T-cell (primary cell): ENCODE measurements at places on chromosomes 2 and 18.

- no peak overlapping the region for H3K27ac ChIP-seq
- H3K27me3 ChIP-seq, result peaks cover 11% of the 10 kb centered on the region
- no peak for DNase-seq
- no peaks in the 10 kb centered on the region for H3K4me1 ChIP-seq
Observed at GRCh38 chr2:109300582-109300981, 171.6 kb downstream of the SH3RF3 start.

- H3K27me3 ChIP-seq, result no peaks in the 10 kb centered on the region
- no peak overlapping the region for H3K4me3 ChIP-seq
- no peak for DNase-seq
Observed at GRCh38 chr2:222810044-222810443, 50.8 kb upstream of the ACSL3 start.

- H3K27me3 ChIP-seq, result no peaks in the 10 kb centered on the region
- H3K27ac ChIP-seq, result no peak overlapping the region
- no peaks in the 10 kb centered on the region for H3K36me3 ChIP-seq
- no peak overlapping the region for H3K4me3 ChIP-seq
- no peak for DNase-seq
- H3K4me1 ChIP-seq, result no peaks in the 10 kb centered on the region
Observed at GRCh38 chr18:54607213-54608027, 16.4 kb downstream of the DYNAP start.

GRCh38 chr2:182593394-182593975 lies 122.6 kb upstream of the DNAJC10 start:
- no peak overlapping the region for H3K27ac ChIP-seq
- H3K27me3 ChIP-seq, result no peaks in the 10 kb centered on the region
- no peaks in the 10 kb centered on the region for H3K4me1 ChIP-seq
- DNase-seq, result no peak
- H3K36me3 ChIP-seq, result no peaks in the 10 kb centered on the region

- DNase-seq, result no peak
- no peak overlapping the region for H3K27ac ChIP-seq
- no peaks in the 10 kb centered on the region for H3K36me3 ChIP-seq
- H3K4me3 ChIP-seq, result no peak overlapping the region
- no peaks in the 10 kb centered on the region for H3K4me1 ChIP-seq
Observed at GRCh38 chr2:36379710-36380448, 24.3 kb downstream of the CRIM1 start.

DNA sequence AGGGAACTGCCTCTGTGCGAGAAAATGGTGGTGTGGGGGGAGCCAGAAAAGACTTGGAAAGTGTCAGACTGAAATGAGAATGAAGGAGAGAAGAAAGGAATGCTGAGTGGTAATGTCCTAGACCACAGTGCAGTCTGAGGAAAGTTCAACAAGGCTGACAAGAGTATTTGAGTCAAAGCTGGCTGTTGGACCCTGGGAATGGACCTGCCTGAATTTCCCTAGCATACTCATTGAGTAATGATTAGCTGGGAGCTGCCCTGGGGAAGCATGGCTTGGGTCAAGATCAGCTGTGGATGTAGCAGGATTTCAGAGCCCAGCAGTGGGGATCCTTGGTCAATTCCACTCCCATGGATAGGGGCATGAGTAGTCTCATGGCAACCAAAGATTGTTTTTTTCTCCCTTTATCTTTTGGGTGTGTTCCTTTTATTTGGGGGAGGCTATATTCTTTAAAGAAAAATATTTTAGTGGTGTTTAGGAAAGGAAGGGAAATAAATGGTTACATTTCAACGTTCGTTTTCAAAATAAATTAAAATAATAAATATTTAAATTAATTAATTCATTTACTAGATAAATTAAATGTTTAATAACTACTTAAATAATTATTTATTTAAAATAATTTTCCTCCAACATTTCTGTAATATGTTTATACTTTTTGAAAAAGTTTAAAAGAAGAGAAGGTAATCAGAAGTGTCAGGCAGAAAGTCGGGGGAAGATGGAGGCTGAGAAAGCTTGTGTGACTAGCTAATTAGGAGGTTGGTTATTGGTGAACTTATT lies 15.9 kb upstream of the LHCGR start:
- H3K27ac ChIP-seq, result no peak overlapping the region
- peaks cover 12% of the 10 kb centered on the region for H3K27me3 ChIP-seq
- no peaks in the 10 kb centered on the region for H3K4me1 ChIP-seq
- H3K36me3 ChIP-seq, result no peaks in the 10 kb centered on the region
- no peak for DNase-seq
- H3K4me3 ChIP-seq, result no peak overlapping the region

DNA sequence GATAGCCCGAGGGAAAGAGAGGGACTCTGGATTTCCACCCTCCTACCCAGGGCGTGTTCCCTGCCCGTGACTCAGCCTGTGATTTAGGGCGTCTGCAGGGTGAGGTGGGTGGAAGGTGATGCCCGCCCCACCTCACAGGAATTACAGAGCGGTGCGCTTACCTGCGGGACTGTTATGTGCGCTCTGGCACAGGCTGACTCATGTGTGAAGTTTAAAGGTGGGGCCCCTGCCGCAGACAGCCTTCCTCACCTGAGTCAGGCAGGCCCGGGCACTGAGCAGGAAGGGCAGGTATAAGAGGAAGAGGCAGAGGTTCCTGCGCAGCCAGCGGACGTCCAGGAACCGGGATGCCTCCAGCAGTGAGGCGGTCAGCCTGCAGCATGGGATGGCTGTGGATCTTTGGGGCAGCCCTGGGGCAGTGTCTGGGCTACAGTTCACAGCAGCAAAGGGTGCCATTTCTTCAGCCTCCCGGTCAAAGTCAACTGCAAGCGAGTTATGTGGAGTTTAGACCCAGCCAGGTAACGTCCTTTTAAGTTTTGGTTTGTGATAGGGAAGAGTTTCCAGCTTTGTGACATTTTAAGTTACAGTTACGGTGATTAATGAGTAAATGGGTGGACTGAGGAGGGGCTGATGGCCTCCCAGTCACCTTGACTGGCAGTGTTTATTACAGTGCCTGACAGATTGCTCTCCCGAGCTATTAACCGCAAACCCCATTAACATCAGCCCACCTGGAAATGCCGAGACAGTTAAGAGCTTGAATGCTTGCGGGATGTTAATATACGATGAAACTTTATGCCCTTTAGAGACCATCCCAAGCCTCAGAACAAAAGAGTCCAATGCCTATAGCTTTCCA lies 141.6 kb upstream of the TTC39C start:
- no peaks in the 10 kb centered on the region for H3K27me3 ChIP-seq
- H3K36me3 ChIP-seq, result no peaks in the 10 kb centered on the region
- no peak overlapping the region for H3K4me3 ChIP-seq
- H3K4me1 ChIP-seq, result peaks cover 25% of the 10 kb centered on the region

DNA sequence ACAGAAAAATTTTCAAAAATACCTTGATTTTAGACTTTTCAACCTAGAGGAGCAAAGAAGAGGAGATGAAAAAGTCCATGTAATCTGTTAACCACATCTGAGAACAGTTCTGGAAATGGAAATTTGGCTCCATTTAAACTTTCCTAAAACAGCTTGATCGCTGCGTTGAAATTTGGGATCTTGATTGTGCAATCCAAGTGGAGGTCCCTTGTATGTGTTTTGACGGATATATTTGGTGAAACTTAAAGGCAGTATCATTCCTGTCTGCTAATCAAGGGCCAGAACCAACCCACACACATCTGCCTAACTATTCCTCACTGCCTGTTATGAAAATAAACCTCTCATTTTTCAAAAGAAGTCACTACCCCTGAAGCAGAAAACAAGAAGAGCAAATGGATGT lies 46.6 kb downstream of the SPATS2L start:
- no peaks in the 10 kb centered on the region for H3K27me3 ChIP-seq
- H3K4me3 ChIP-seq, result no peak overlapping the region
- no peak overlapping the region for H3K27ac ChIP-seq
- no peak for DNase-seq
- no peaks in the 10 kb centered on the region for H3K36me3 ChIP-seq

GRCh38 chr2:200086911-200087310 lies 131.5 kb downstream of the MAIP1 start:
- H3K27ac ChIP-seq, result no peak overlapping the region
- DNase-seq, result no peak
- no peak overlapping the region for H3K4me3 ChIP-seq
- no peaks in the 10 kb centered on the region for H3K36me3 ChIP-seq

- peaks cover 2% of the 10 kb centered on the region for H3K27me3 ChIP-seq
- no peaks in the 10 kb centered on the region for H3K36me3 ChIP-seq
- DNase-seq, result no peak
- H3K4me3 ChIP-seq, result no peak overlapping the region
- peaks cover 35% of the 10 kb centered on the region for H3K4me1 ChIP-seq
- no peak overlapping the region for H3K27ac ChIP-seq
Observed at GRCh38 chr2:112152476-112153178, 14.4 kb downstream of the FBLN7 start.

DNA sequence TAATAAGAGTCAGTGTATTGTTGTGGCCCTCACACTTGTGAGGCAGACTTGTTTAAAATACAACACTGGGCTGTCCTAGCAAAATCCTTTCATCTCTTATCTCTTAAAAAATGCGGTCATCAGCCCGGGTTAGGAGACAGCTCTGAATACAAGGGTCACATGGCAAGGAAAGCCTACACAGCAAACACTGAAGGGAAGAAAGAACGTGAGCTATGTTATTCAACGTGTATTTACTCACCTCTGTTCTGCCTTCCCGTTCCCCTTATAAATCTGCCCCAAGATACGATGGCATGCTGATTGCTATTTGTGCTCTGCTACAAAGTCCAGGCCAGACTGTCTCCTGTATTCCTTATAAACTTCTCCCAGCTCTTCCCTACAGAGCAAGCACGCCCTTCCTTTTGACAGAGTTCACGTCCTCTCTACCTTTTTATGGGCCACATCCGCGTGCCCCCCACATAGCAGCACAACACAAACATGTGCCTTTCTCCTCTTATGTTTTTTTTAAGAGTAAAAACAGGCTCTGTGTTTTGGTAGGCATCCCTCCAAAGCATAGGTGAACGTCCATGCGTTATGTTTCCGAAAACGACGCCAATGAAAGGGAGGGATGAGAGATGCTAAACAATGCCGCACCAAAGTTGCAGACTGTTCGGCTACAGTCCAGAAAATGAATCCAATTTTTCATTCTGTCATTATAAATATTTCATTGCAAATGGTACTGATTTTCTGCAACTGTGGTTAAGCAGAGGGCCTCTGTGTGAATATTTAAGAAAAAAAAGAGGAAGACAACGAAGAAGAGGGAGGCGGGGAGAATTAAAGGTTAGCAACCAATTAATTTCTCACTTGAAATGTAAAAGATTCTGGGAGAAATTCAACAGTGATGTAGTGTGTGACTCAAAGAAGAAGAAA lies 274.7 kb downstream of the ZNF521 start:
- H3K36me3 ChIP-seq, result no peaks in the 10 kb centered on the region
- DNase-seq, result no peak
- no peak overlapping the region for H3K27ac ChIP-seq
- no peaks in the 10 kb centered on the region for H3K4me1 ChIP-seq

GRCh38 chr2:150689590-150689989 lies 202.1 kb upstream of the RND3 start:
- H3K4me1 ChIP-seq, result no peaks in the 10 kb centered on the region
- DNase-seq, result no peak
- H3K4me3 ChIP-seq, result no peak overlapping the region
- no peaks in the 10 kb centered on the region for H3K27me3 ChIP-seq
- no peak overlapping the region for H3K27ac ChIP-seq
- H3K36me3 ChIP-seq, result no peaks in the 10 kb centered on the region

GRCh38 chr2:219229305-219230058 lies at the start of the genes ANKZF1 and ATG9A:
TSS of gene ANKZF1 (plus strand) at chr2:219229806. CDS start at chr2:219230258, 452 bp downstream.
TSS of gene ATG9A (minus strand) at chr2:219229636. CDS start at chr2:219228024, 1,612 bp downstream.
- peak; percentile 98 for DNase-seq
- no peaks in the 10 kb centered on the region for H3K27me3 ChIP-seq
- peak within 1 kb of the TSS; percentile 85 for H3K4me3 ChIP-seq
- peaks cover 23% of the 10 kb centered on the region for H3K36me3 ChIP-seq

- no peaks in the 10 kb centered on the region for H3K36me3 ChIP-seq
- H3K27me3 ChIP-seq, result peaks cover 5% of the 10 kb centered on the region
- H3K4me1 ChIP-seq, result peaks cover 45% of the 10 kb centered on the region
- peak overlapping the region; percentile 76 for H3K4me3 ChIP-seq
- DNase-seq, result no peak
Observed at GRCh38 chr2:237675316-237675715, 47.9 kb downstream of the LRRFIP1 start.
